Muscle of arm (tissue), 14 donors: ENCODE measurements at places on chromosomes 4 and X. TPM values are rescaled to one million over a fixed set of nuclear protein-coding genes. Genes with fewer than 3 reads are reported as not detected.

PITX2 gene
- polyA plus RNA-seq: 54.7 TPM

FMR1NB gene
- not detected for polyA plus RNA-seq

FREM3 gene
- polyA plus RNA-seq: 0.34 TPM

DNA sequence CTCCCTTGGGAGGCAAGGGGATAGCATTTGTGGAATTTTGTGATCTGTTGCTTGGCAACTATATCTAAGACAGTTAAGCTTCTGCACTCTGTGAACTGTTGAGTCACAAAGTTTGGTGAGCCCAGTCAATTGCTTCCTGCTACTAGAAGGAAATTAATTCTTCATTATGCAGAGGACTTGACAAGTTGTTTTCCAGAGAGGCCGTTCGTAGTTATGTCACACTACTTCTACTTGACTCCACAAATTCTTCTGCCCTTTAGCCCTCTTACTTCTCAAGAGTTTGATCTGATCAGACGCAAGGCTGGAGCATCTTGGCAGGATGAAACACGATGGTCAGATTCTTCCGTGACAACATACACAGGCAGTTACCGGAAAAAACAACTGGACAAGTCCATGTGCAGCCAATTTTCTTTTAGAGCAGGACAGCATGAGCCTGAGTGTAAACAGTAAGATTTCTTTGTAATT, at the start of gene C4orf51:
Gene C4orf51 (plus strand): TSS at position 156 of the 465 bp plus-strand sequence. CDS start 58 bp downstream, at position 214.
- DNase-seq: peak; percentile 15

- no peak for DNase-seq
Measured at GRCh38 chrX:105608745-105609144, 213.6 kb upstream of the NRK start.

- DNase-seq: no peak
Measured at GRCh38 chr4:174036111-174036510, 247.4 kb downstream of the FBXO8 start.

GRCh38 chr4:67899096-67899495, 15.3 kb upstream of the TMPRSS11D start:
- no peak for DNase-seq

DNA sequence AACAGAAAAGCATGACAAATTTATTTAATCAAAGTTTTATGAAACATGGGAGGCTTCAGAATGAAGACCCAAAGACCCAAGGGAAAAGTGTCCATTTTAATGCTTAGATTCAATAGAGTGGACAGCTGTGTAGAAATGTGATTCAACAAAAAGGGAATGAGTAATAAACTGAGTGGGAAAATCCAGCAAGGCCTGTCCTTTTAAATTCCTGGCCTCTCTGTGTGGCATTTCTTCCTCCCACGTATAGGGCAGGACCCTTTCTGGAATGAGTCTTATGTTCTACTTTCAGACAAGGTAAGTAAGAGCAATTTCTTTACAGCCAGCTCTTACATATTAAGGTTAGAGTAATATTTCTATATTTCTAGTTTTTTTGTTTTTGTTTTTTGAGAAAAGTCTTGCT, 14.5 kb downstream of the AASDH start:
- no peak for DNase-seq

DNA sequence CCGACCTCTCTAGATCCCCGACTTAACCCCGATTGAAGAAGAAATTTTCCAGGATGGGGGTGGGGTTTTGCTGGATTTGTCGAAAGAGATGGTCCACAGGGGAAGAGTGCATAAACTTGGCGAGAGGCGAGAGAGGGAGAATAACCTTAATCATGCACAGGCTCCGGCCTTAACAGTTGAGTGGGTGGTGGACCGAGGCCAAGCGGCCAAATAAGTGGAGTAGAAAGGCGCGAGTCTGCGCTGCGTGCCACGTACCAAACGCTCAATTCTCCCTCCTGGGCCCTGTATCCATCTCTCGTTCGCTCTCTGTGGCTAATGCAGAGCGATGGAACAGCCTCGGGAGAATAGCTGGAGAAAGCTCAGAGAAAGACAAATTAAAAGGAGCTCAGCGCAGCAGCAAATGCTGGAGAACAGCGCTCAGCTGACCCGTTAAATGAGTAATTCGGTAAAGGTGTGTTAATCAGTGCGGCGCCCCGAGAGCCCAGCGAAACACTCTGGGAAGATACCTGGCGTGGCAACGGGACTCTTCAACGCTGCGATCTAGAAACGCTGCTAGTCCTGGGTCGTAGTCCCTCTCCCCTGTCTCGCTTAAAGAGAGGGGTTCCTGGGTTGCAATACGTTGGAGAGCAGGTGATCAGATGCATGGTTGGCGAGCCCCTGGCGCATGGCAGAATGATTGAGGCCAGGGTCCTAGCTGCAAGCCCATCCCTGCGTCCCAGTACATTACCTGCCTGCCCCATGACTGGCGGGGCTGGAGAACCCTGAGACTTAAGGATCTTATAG, 887 bp upstream of the IL1RAPL2 start:
- DNase-seq: no peak

- no peak for DNase-seq
Measured at GRCh38 chr4:28148221-28148620, 1287.6 kb downstream of the STIM2 start.

GRCh38 chr4:42396361-42396751, 932 bp upstream of the SHISA3 start:
- DNase-seq: no peak

- no peak for DNase-seq
Measured at GRCh38 chr4:152103181-152103901, 342.5 kb upstream of the GATB start.

- DNase-seq: peak; percentile 70
Measured at GRCh38 chr4:183443655-183444213, 702 bp upstream of the CDKN2AIP start.

- DNase-seq: no peak
Measured at GRCh38 chr4:4969298-4969697, 50.0 kb downstream of the CYTL1 start.

- no peak for DNase-seq
Measured at GRCh38 chr4:24690436-24690835, 104.9 kb upstream of the SOD3 start.

GRCh38 chr4:157564771-157565170, 344.2 kb downstream of the GRIA2 start:
- DNase-seq: no peak

DNA sequence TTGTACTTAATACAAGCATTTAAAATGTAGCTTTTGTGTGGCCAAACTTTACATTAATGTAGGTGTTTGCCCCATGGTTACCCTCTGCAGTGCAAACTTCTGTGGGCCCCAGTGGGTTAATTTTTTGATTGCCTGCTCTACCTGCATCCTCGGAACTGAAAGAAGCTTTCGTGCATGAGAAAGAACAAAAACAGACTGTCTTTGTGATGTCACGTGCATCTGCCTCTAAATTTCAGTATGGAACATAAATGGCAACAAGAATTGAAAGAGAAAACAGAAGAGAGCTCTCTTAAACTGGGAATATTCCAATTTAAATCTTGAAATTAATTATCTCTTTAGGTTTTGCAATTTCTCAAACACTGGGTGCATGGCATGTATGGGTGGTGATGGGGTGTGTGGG, 182.4 kb upstream of the LCORL start:
- DNase-seq: no peak
